ENCODE measurements at places on chromosomes 5 and 9.

GRCh38 chr9:36337865-36338264 is 62.2 kb downstream of the RNF38 start:
- DNase-seq: no peak

- no peak for DNase-seq
These were observed 3.1 kb downstream of the CXXC5 start for GRCh38 chr5:139651043-139651834.

DNA sequence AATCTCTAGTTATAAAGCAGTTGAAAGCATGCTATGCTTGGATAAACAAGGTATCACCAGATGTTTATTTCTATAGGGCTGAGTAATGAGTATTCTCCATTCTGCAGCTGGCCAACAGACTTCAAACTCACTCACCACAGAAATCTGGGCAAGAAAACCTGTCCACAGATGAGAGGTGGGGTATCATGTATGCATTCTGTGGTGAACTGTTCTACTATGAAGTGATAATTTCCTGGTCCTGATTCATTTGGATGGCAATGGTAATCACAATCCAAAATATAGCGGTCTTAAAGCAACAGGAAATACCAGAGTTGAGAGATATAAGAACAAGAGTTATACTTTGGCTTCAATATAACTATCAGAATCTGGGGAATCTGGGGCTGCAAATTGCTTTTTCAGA is 65.9 kb upstream of the EFNA5 start:
- no peak for DNase-seq

DNA sequence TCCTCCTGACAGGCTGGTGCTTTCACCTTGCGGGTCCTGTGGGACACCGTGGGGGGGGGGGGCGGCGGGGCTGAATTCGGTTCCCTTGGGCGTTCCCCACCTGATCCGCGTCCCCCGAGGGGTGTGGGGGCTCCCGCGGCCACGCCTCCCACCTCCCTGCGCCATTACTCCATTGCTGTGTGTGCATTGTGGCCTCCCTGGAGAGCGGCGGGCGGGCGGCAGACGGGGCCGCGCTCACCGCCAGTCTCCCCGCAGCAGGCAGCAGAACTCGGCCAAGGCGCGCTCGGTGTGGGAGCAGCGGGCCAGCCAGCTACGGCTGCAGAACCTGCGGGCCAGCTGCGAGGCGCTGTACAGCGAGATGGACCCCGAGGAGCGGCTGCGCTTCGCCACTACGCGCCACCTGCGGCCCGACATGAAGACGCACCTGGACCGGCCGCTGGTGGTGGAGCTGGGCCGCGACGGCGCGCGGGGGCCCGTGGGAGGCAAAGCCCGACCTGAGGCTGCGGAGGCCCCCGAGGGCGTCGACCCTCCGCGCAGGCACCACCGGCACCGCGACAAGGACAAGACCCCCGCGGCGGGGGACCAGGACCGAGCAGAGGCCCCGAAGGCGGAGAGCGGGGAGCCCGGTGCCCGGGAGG is 145.3 kb downstream of the CACNA1B start:
- no peak for DNase-seq

DNA sequence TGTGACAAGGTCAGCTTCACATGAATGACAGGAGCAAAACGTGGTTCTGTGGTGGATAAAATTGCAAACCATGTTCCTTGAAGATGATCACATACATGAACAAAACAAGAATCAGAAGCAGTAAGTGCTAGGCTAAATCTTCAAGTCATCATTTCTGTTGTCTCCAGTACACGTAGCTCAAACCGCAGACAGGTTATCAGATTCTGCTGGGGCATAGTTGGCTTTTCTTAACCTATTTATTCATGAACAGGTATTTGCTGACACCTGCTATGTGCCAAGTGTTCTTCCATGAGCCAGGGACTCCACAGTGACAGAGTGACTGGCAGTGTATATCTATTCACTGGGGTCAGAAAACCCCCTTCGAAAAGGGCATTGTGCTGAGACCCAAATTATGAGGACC is 20.8 kb downstream of the MFAP3 start:
- no peak for DNase-seq

DNA sequence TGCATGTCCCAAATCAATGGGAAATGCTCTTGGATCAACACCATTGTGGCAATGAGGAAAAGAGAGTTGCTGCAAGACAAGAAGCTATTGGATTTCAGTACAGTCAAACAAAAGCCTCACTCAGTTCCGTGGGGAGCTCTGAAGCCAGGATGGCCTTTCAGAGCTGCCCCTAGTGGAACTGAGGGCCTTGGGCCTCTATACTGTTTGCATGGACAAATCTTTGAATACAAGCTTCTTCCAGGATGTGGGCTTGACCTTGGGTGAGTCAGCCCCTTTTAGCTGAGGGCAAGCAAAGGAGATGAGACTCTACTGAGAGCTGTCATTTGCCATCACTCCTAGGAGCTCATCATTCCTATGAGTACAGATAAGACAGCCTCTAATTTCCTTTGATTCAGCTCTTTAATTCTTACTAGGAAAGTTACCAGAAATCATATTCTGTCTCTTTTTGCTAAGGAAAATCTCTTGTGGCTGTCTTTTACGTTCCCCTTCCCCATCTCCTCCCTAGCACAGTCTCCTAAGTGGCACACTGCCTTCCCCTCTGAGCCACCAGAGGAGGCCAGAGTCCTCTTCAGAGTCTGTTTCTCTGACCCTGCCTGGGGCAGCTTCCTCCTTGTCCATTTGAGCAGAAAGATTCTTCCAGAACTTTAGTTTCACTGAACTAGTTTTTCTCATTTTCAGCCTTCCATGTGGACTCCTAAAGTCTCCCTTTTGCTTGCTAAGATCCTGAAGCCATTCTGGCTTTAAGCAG is 168.8 kb upstream of the POC5 start:
- no peak for DNase-seq

DNA sequence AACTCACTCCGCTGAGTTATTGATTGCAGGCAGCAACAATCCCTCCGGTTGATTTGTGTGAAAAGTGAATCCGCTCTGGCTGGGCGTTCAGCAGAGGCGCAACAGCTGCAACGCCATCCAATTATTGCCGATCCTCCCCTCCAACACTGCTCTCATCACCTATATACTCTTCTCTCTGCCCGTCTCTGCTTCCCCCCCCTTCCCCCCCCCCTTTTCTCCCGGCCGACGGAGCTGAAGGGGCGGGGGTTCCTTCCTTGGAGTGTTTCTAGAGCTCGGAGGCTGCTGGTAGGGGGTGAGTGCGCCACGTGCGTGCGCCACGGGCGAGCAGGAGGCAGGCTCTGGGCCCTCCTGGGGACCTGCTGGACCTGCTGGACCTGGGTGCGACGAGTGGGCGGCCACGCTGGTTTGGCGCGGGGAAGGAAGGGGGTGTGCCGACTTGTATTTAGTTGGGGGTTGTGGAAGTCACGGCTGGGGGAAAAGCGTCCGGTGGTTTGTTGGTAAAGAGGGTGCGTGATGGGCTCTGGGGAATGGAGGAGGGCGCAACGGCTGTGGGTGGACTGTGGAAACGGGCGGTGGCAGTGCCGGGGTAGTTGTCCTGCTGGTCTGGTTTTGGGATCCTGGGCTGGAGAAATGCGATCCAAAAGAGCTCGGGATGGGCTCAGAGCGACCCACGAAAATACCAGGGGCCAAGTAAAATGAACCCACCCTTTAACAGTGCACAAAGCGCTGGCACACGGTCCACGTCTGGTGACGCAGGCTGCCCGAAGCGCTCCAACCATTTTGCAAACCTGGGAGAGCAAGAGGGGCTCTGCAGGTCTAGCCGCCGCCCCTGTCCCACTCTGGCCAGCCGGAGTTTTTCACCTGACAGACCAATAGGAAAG is 6.4 kb upstream of the MEF2C start:
- peak; percentile 20 for DNase-seq

DNA sequence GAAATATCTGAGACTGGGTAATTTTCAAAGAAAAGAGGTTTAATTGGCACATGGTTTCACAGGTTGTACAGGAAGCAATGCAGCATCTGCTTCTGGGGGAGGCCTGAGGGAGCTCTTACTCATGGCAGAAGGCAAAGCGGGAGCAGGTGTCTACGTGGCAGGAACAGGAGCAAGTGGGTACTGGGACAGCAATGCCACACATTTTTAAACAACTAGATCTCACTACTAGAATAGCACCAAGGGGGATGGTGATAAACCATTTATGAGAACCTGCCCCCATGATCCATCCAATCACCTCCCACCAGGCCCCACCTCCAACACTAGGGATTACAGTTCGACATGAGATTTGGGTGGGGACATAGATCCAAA is 47.6 kb upstream of the HOMER1 start:
- no peak for DNase-seq

DNA sequence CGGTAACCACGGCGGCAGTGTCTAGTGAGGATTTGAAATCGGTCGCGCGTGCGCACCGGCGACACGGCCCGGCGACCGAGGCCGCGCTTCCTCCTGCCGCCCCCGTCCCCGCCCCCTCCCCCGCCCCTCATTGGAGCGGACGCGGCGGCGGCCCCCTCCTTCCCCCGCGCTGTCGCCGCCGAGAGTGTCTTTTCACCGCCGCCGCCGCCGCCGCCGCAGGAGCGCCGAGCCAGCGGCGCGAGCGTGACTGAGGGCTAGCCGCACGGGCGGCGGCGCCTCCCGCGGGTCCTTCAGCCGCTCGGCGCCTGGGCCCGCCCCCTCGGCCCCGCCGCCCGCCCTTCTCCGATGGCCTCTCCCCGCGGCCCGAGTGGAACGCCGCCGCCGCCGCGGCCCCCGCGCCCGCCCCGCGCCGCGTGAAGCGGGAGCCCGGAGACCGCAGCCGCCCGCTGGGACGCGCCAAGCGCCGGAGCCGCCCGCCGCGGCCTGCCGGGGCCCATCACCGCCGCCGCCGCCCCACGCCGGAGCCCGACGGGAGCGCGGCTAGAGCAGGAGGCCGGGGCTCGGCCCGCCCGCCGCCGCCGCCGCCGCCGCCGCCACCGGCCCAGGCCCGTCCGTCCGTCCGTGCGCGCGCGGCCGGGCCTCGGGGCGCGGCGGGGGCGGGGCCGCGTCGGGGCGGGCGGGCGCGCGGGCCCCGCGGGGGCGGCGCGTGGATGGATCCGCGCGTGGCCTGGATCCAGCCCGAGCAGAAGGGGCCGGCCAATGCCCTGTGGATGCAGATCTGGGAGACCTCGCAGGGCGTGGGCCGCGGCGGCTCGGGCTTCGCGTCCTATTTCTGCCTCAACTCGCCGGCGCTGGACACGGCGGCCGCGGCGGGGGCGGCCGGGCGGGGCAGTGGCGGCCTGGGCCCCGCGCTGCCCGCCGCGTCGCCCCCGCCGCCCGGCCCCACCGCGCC is at the start of gene TENT4A:
TSS of gene TENT4A (plus strand) at position 159 of the 952 bp plus-strand sequence. CDS start at position 711, 552 bp downstream.
- no peak for DNase-seq

GRCh38 chr9:109098960-109099308 is 20.8 kb downstream of the TMEM245 start:
- DNase-seq: no peak

- DNase-seq: no peak
These were observed 95.6 kb downstream of the PALM2AKAP2 start for GRCh38 chr9:109875495-109876129.

GRCh38 chr9:118928722-118929121 is 440.5 kb downstream of the BRINP1 start:
- DNase-seq: no peak

- no peak for DNase-seq
These were observed 52.9 kb downstream of the NIPBL start for GRCh38 chr5:36929438-36929837.

DNA sequence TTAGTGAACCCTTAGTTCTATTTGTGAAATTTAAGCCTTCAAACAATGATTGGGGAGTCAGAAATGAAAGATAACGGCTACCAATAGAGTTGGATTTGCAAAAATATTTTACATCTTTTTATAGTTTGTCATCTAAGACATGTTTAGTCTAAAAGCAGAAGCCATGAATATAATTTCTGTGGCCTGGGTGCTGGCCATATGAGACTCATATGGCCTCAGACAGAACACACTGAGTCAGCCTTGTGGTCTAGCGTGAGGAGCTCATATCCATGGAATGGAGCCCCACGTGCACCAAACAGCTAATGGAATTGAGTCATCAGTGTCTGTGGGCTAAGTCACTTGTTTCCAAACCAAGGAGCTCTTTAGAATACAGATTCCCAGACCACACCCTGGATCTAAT is 240.7 kb upstream of the NREP start:
- no peak for DNase-seq

GRCh38 chr9:26142631-26143030 is 464.4 kb upstream of the TUSC1 start:
- no peak for DNase-seq

GRCh38 chr9:131529597-131530545 is 1.2 kb downstream of the UCK1 start:
- DNase-seq: no peak

DNA sequence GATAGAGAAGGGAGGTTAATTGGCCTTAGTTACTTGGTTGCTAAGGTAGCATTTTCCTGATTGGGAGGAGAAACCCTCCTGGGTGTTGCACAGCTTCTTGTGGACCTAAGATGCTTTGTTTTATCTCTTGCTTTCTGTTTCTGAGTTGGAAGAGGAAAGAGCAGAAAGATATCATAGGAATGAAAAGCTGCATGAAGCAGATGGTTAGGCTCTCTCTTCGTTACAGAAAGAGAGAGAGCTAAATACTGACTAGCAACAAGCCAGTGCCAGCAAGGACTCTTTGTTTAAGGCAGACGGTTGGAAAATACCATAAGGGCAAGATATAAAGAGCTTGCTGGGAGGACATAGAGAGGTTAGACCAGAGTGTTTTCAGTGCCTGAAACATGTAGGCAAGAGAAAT is 103.1 kb downstream of the ATG10 start:
- DNase-seq: no peak

- DNase-seq: no peak
These were observed 13.5 kb downstream of the CREBRF start for GRCh38 chr5:173069671-173070070.

DNA sequence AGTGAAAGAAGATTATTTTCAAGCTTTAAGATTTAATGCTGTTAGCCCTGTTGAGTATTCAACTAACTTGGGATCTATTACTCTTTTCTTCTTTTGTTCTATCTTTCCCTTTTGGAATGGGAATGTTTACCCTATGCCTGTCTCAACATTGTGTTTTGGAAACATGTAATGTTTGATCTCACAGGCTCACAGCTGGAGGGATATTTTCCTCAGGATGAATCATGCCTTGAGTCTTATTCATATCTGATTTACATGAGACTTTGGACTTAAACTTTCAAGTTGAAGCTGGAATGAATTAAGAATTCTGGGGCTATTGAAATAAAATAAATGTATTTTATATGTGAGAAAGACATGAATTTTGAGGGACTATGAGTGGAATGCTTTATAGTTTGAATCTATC is 607.8 kb upstream of the PTGER4 start:
- no peak for DNase-seq

DNA sequence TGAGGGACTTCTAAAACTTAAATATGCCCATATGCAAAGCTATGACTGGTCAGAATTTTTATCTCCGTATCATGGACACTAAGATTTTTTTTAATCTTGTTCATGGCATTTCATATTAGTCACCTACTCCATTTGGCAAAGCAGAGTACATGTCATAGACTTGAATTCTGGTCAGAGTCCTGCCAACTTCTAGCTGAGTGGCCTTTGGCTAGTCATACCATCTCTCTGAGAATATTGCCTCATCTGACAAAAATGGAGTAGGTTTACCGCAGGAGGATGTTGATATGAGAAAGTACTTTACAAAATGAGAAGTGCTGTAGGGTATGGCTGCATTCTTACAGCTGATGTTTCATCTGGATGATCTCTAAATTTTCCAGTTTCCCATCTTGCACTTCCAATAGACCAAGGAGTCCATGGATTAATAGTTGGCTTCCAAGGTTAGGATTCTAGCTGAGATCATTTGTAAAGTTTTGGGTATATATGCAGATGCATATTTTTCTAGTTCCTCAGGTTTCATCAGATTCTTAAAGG is 150.8 kb upstream of the NR3C1 start:
- DNase-seq: peak; percentile 20

Data from CD4-positive, alpha-beta T cell treated with Interleukin-15 for 1 hour (primary cell).